ENCODE measurements at places on chromosomes 11 and 22.

- DNase-seq: no peak
Measured at GRCh38 chr11:130162733-130163132, 3.2 kb downstream of the ST14 start.

GRCh38 chr11:9571763-9572115 lies 1.7 kb upstream of the WEE1 start:
- no peak for DNase-seq

DNA sequence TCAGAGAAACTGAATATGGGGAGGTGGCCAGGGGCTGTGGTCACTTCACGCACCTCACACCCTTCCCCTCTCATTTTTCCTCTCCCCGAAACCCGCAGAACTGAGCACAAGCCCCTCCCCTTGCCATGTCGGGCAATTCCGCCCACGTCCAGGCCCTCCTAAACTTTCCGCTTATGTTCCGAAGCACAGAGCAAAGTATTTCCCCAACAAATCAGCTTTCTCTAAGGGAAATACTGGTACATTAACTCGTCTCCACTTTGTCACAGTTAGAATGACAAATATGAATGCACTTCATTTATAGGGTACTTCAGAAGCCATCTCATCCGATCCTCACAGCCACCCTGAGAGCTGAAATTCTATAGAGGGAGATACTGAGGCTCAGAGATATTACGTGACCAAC lies 94.7 kb upstream of the TMEM45B start:
- no peak for DNase-seq

DNA sequence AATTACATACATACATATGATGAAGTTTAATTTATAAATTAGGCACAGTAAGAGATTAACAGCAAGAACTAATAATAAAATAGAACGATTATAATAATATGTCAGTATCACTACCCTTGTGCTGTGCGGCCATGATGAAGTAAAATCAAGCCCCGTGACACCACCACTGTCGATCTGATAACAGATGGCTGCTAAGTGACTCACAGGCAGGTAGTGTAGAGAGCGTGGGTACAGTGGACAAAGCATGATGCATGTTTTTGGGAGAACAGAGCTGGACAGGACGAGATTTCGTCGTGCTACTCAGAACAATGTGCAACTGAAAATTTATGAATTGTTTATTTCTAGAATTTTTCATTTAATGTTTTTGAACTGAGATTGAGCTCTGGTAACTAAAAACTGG lies 108.4 kb upstream of the TIMP3 start:
- DNase-seq: no peak

- no peak for DNase-seq
Measured at GRCh38 chr11:62479631-62480201, 60.9 kb downstream of the SCGB1A1 start.

GRCh38 chr11:133985981-133986944 lies 29.5 kb upstream of the IGSF9B start:
- DNase-seq: no peak

GRCh38 chr22:39900306-39901227 lies at the start of gene GRAP2:
Gene GRAP2, plus strand, starts transcription at chr22:39901084. Its CDS starts 46,023 bp downstream, at chr22:39947107.
- no peak for DNase-seq

GRCh38 chr11:3659595-3660515 lies 11.3 kb downstream of the CHRNA10 start:
- no peak for DNase-seq

- DNase-seq: no peak
Measured at GRCh38 chr11:116857316-116857715, 19.9 kb upstream of the APOA1 start.

- no peak for DNase-seq
Measured at GRCh38 chr11:8615291-8616032, 21.4 kb upstream of the STK33 start.

Measured in stimulated activated CD4-positive, alpha-beta T cell treated with anti-CD3 and anti-CD28 coated beads, Interleukin-1b, Interleukin-23, amount 100 ng/mL, for 1 hour (primary cell).